CD4-positive, alpha-beta T cell treated with Interleukin-1 beta for 1 hour (primary cell): ENCODE measurements at places on chromosomes 3 and 15.

DNA sequence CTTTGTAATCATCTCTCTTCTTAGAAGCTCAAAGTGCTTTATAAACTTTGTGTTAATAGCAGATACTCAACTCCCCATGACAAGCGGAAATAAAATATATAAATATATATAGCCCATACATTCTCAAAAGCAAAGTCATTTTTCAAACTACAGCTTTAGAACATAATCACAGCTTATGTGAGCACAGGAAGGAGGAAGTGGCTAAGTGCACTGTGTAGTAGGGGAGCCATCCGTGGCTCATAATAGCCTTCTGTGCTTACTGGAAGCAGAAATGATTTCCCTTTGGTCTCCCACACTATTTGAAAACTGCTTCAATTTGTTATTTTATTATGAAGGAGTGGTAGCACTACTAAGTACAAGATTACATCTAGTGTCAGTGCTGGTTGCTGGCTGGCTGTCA lies 151.4 kb upstream of the ARL6 start:
- DNase-seq, result no peak

DNA sequence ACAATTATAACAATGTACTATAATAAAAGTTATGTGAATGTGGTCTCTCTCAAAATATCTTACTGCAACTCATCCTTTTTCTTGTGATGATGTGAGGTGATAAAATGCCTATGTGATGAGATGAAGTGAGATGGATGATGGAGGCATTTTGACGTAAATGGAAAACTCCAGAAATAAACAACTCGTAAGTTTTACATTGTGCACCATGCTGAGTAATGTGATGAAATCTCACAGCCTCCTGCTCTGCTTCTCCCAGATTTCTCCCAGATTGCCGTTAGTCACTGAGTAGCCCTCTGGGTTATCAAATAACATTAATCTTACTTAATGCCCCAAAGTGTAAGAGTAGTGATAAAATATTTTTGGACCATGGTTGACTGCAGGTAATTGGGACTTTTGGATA lies 64.8 kb upstream of the SLCO2A1 start:
- DNase-seq, result no peak

DNA sequence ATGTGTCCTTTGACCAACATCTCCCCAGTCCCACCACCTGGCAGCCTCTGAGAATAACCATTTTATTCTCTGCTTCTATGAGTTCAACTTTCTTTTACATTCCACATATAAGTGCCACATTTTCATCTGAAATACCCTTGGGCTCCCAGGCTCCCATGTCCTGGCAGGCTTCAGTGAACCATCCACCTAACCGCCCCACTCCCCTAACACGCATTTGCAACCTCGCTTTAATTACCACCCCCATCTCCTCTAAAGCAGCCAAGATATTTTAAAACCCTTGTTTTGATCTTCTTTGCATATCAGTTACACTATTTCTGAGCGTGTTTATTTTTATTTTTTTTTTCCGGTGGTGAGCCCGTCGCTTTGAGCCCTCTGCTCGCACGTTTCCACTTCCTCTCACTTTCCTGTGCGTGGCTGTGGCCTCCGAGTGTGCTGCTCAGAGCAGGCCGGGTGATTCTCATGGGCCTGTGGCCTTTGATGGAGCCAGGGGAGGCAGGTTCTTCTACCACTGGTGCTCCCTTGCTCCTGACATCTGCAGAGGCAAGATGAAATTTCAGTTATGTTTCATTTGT lies 195.4 kb upstream of the LPP start:
- peak; percentile 59 for DNase-seq

GRCh38 chr3:52372822-52373504 lies 56.8 kb downstream of the DNAH1 start:
- peak; percentile 9 for DNase-seq

DNA sequence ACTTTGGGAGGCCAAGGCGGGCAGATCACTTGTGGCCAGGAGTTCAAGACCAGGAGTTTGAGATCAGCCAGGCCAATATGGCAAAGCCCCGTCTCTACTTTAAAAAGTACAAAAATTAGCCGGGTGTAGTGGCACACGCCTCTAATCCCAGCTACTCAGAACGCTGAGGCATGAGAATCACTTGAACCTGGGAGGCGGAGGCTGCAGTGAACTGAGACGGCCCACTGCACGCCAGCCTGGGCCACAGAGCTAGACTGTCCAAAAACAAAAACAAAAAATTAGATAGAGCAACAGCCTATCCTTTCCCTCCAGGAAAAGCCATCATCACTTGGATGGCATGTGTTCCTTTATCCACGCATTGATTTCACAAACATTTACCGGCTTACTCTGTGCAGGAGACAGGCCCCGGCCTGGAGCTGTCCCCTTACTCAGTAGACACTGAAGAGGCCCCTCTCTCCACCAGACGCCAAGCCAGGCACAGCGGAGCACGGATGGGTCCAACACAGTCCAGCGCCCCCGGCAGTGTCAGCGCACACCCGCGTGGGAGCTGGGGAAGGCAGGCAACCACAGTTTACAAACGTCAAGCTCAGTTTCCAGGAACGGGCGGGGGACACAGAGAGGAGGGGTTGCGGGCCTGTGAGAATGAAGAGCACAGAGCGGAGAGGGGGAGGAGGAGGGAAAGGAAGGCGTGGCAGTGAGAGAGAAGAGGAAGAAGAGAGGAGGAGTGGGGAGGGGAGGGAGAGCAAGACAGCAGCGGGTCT lies 3.1 kb downstream of the GP5 start:
- DNase-seq, result peak; percentile 48

DNA sequence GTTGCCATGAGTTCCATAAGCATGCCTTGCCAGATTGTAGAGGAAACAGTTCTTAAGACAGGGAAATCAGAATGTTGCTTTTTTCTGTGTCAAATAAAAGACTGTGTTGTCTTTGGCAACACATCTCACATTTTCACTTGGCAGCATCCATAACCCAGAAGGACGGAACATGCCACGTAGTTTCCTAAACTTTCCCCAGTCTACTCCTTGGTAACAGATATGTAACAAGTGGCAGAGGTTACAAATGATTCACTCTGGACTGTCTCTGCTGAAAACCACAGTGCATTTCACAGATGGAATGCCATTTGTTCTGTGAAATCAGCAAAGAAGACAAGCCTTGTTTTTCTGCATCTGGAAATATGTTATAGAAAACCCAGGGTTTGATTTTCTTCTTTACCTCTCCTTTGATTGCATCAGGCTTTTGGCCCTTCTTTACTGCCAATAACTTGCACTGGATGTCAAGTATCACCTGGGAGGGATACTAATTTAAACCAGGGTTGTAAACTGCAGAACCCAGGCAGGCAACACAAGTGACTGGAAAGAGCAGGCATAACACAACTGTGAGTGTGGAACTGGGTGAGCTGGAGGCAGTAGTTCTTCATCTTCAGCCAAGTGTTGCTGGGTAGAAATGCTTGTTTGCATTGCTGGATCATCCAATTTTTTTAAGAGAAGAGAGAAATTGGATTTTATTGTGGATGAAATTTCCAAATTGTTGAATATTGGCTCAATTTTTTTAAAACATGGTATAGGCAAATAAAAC lies 124.4 kb upstream of the FOXB1 start:
- DNase-seq, result no peak

DNA sequence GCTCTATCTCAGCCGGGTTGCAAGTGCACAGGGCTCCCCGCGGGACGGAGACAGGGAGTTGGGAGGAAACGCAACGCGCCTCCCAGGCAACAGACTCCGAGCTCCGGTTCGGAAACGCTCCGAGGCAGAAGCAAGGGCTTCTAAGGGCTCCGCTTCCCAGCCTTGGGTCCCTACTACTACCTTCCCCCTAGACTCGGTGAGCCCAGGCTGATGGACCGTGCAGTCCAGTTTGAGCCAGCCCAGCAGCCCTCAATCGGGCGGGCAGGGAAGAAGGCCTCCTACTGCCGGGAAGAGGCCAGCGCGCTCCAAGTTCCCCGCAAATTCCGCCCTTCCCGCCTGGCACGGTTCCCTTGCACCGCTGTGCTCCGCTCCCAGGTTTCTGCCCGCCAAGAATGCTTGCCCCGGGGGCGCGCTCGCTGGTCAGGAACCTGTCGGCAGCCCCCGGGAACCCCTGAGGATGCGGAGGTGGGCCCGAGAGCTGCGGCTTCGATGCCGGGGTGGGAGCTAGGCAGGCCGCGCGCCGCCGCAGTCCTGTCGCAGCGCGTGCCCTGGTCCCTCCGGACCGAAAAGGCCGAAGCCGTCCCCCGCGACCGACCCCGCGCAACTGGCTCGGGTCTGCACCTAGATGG lies 728 bp downstream of the TRANK1 start:
- peak; percentile 4 for DNase-seq
